HCT116 (cell line): ENCODE measurements at places on chromosomes 3 and 15. TPM values are rescaled to one million over a fixed set of nuclear protein-coding genes. Genes with fewer than 3 reads are reported as not detected.

Gene ATP13A5
- total RNA-seq = not detected

Gene P2RY12
- total RNA-seq = not detected

Gene SLC28A2
- total RNA-seq = not detected

Gene SKOR1
- total RNA-seq = 0.81 TPM

Gene KLHL18
- 32.3 TPM for total RNA-seq
